ENCODE measurements at places on chromosomes 2 and 18. TPM values are rescaled to one million over a fixed set of nuclear protein-coding genes. Genes with fewer than 3 reads are reported as not detected.

MYL1 gene
- not detected for total RNA-seq

CRYGC gene
- total RNA-seq, result not detected

IGFBP5 gene
- 74.8 TPM for total RNA-seq

CPLX4 gene
- not detected for total RNA-seq

ARL4C gene
- 6.4 TPM for total RNA-seq

TMEM150A gene
- 15.6 TPM for total RNA-seq

ANKZF1 gene
- total RNA-seq, result 60.5 TPM

CYTIP gene
- total RNA-seq, result 47.8 TPM

SERPINB13 gene
- not detected for total RNA-seq

PLCL1 gene
- 6.6 TPM for total RNA-seq

TOGARAM2 gene
- total RNA-seq, result 0.16 TPM

LRRTM1 gene
- total RNA-seq, result not detected

IL1A gene
- total RNA-seq, result not detected

ZSWIM2 gene
- total RNA-seq, result 0.51 TPM

NDUFB3 gene
- total RNA-seq, result 39.3 TPM

DSG4 gene
- total RNA-seq, result not detected

HOXD4 gene
- 6.7 TPM for total RNA-seq

RNF125 gene
- 15.6 TPM for total RNA-seq

MOGAT1 gene
- total RNA-seq, result not detected

Data from subcutaneous adipose tissue (tissue), 4 donors.